ENCODE measurements at places on chromosomes 7 and 10.

GRCh38 chr10:20623546-20623945, 273.6 kb downstream of the NEBL start:
- DNase-seq: no peak

GRCh38 chr10:100996678-100997359, 2.8 kb upstream of the LZTS2 start:
- DNase-seq: peak; percentile 44

DNA sequence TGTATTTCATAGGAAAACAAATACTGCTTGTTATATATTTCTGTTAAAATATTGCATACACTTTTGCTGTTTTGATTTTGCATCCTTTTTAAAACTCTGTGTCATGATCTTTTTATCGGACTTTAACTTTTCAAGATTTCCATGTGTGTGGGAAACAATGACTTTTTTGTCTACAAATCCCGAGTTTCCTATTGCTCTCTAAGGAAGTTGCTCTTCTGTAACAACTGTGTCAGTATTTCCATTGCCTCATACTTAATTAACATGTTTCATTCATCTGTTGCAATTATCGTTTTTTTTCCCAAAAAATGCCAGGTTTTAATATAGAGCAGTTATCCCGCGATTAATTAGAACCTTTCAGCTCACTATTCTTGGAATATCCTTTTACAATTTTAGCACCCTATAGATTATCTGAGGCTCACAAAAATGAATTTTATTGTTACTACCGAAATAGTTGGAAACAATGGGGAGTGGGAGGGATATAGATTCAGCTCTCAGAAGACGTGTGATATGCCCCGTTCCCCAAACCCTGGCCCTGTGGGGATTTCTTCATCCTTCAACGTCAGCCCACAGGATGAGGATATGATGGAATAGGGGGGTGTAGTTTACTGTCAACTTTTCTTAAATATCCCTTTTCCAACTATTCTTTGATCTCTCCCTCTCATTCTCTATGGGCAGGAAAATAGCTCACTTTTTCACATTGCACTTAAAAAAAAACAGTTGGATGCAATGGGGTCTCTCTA, 297.6 kb upstream of the IGFBP3 start:
- DNase-seq: no peak

- no peak for DNase-seq
These were observed 14.7 kb upstream of the LMBR1 start for GRCh38 chr7:156907656-156908055.

- no peak for DNase-seq
These were observed 85.1 kb upstream of the FRMD4A start for GRCh38 chr10:14415676-14416307.

DNA sequence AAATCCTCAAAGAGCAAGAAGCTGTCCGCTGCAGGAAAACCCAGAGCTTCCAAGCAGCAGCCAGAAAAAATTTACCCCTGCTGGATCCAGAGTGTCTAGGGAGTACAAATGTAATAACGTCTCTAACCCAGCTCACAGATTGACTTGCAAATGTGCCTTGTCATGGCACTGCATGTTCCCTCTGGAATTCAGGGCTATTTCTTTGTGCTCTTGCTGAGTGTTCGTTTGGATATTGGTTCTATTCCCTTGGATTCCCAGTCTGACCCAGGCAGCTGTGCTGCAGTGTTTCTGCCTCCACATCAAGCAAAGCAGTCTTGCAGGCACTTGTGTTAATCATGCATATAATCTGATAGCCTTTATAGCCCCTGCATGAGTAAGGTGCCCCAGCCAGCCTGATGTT, 209.9 kb upstream of the GHITM start:
- no peak for DNase-seq

DNA sequence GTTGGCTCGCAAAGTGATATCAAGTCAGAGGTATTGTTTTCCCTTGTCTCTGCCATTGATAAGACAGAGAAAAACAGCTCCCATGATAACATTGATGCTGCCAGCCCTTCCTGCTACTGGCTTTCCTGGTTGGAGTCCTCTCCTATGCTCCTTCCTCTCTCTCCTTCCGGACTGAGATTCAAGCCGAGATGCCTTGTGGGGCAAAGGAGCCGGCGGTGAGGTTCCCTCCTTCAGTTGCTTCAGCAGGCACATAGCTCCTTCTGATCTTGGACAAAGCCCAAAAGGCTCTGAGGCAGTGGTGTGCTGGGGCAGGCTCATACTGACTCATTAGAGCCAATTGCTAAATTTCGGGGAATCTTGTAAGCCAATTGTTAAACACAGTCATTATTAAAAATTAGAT, 8.8 kb upstream of the ZCCHC24 start:
- DNase-seq: no peak

DNA sequence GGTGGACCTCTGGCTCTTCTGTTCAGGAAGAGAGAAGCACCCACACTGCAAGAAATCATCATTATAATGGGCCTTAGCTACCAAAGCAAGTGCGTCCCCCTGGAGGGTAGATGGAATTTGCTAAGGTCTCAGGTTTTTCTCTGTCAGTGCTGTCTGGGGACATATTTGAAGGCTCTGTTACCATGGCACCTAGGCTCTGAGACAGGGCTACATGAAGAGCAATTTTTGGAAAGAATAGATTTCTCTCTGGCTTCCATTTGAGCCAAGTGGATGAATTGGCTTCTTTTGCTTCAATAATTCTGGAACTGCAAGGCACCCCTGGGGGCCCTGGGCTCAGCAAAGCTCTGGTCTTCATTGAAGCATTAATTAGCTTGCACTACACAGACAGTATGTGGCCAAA, 349.1 kb upstream of the GALNT17 start:
- DNase-seq: no peak

DNA sequence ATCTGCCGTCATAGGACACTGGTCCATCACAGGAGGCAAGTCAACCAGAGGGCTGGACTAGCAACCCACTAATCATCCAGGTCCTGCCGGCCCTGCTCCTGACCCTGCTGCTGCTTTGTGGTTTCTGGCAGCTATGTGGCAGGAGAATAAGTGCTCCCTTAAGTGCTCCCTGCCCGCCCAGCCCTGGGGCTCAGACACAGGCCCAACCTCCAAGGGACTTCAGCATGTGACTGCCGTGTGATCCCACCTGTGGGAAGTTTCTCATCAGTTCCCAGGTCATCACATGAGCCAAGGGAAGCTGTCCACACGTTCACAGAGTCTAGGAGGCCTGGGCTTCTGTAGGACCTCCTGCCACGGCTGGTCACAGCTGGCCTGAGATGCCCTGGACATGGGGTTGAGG, 34.2 kb upstream of the ZNF488 start:
- no peak for DNase-seq

- no peak for DNase-seq
These were observed 961.7 kb downstream of the CNTNAP2 start for GRCh38 chr7:147078312-147078711.

DNA sequence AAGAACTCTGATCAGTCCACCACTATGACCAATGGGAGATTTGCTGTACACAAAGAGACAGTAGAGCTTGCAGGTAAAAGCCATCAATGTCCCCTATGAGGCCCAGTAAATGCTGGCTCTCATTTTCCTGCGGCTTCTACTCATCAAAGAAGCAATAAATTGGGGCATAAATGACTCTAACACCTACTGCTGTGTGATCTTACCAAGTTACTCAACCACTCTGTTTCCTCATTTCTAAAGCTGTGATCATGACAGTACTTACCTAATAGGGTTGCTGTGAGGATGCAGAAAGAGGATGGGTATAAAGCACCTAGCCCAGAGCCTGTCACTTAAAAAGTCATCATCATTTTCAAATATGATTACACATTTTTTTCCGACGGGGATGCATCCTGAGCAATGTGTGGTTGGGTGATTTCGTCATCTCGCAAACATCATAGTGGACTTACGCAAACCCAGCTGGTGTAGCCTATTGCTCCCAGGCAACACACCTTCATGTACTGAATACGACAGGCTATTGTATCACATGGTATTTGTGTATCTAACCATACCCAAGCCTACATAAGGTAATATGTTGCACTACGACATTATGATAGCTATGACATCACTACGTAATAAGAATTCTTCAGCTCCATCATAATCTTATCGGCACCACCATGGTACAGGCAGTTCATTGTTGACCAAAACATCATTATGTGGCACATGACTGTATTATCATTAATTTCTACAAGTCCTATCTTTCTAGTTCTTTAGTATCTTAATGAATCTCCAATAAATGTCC, 7.1 kb upstream of the MGMT start:
- DNase-seq: no peak

DNA sequence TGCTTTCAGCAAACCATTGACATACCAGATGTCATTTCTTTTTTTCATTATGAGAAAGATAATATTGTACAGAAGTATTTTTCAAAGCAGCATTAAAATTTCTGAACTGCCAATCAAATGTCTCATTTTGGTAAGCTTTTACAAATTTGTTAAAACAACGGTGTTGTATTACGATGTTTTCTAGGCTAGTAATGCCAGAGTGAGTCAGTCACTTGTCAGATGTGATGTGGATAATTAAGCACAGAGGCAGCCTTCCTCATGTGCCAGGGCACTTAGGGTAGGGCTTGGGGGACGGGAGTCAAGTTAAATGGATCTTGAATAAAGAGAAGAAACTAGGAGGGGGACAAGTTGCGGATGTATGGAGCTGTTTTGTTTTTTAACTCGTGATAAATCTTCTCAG, 10.1 kb downstream of the PSTK start:
- DNase-seq: no peak

GRCh38 chr10:121702351-121703320, 104.4 kb upstream of the FGFR2 start:
- DNase-seq: no peak

DNA sequence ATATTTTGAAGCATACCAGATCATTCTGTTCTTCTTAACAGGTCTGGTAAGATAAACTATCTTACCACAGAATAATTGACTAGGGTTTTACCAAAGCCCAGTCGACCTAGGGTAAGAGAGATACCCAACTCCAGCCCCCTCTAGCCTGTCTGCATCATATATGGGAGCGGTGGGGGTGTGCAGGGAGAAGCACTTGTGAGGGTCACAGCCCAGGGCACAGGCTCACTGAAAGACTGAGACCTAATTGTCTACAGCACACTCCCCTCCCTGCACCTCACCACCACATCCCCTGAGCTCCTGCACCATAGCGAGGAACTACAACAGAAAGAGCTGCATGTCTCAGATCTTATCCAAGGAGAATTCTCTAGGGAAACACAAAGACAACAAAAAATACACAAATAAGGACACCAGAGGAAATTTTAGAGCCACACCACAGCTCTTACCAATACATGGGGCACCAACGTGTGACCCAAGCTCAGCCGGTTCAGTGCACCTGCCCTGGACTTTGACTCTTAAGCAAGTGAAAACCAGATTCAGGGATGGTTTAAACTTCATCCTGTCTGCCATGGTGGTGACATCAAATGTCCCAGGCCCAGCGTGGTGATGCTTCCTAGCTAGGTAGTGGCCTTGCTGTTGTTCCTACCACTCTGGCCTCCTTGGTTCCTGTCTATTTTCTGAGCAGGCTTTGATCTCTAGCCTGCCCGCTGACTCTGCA, 150.8 kb downstream of the HERPUD2 start:
- no peak for DNase-seq

DNA sequence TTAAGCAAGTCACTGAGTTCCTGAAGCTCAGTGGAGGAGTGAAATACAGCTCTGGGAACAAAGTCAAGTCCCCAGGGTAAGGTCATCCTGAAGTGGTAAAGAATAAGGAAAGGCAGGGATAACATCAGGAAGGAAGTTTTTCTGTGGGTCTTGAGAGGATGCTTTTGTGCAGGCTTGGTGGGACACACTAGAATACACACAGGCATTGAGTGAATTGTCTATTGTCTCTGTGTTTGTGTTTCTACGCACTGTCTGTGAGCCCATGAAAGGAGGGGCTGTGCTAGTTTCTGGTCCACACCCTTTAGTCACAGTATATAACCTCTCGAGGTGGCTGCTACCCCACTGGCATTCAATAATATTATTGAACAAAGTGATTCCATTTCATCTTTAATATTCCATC, 95.8 kb upstream of the ABCB5 start:
- DNase-seq: no peak

DNA sequence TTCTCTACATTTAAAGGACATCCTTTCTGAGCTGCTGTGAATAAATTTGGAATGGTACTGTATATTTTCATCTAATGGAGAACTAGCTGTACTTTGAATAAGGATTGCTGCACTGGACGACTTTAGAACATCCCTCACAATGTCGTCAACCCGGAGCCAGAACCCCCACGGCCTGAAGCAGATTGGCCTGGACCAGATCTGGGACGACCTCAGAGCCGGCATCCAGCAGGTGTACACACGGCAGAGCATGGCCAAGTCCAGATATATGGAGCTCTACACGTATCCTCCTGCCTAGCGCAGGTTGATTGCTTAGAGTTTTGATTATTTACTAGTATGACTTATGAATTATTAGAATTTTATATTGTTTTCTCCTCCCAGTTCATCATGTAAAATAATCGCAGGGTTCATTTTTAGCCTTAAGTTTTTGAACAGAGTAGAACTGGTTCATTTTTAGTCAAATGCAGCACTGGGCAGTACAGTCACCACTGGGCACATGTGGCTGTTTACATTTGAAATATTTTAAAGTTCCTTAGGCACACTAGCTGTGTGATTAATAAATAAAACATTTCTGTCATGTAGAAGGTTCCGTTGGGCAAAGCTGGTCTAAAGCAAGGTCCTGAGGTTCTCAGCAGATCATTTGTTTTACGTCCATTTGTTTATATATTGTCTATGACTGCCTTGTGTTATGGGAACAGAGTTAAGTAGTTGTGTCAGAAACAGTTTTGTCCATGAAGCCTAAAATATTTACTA, 31.5 kb downstream of the CUL1 start:
- no peak for DNase-seq

GRCh38 chr10:79463578-79464496, 18.4 kb upstream of the ZCCHC24 start:
- DNase-seq: no peak

GRCh38 chr10:20406281-20407104, 490.6 kb downstream of the NEBL start:
- no peak for DNase-seq

DNA sequence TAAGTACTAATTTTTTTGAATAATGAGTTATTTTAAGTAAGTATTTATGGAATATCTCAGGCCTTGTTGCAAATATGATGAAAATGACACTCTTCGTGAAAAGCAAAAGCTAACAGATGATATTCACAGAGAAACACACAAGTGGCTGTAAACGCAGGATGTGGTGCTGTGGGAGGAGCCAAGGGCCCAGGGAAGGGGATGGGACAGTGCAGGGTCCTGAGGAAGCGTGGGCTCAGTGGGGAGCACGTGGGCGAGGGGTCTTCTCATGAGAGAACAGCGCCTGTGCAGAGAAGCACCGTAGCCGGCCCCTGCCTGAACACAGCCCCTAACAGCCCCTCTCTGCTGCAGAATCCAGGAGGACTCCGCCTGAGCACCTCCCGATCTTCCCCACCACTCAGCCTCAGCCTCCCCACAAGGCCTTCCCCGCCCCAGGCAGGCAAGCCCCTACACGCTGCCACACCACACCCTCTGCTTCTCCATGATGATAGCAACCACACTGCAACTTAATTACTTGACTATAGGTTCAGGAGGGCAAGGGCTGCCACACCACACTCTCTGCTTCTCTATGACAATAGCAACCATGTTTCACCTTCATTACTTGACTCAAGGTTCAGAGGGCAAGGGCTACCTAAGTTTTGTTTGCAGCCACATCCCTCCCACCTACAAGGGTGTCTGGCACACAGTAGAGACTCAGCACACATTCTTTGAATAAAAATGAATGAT, 152.6 kb upstream of the RNF32 start:
- DNase-seq: no peak
